Stomach (tissue), 19 donors: ENCODE measurements at places on chromosomes 6 and 20. TPM values are rescaled to one million over a fixed set of nuclear protein-coding genes. Genes with fewer than 3 reads are reported as not detected.

The TRDN gene
- total RNA-seq: not detected

The NOX3 gene
- total RNA-seq: not detected

The SYTL3 gene
- 9.7 TPM for total RNA-seq

The TGIF2 gene
- total RNA-seq: 14.9 TPM

The ELOVL4 gene
- 1.4 TPM for total RNA-seq

The MYL9 gene
- 175 TPM for total RNA-seq

GRCh38 chr6:164303102-164303964 lies 888.8 kb downstream of the QKI start:
- H3K36me3 ChIP-seq: no peaks in the 10 kb centered on the region
- peak; percentile 49 for DNase-seq
- no peak overlapping the region for H3K4me3 ChIP-seq

DNA sequence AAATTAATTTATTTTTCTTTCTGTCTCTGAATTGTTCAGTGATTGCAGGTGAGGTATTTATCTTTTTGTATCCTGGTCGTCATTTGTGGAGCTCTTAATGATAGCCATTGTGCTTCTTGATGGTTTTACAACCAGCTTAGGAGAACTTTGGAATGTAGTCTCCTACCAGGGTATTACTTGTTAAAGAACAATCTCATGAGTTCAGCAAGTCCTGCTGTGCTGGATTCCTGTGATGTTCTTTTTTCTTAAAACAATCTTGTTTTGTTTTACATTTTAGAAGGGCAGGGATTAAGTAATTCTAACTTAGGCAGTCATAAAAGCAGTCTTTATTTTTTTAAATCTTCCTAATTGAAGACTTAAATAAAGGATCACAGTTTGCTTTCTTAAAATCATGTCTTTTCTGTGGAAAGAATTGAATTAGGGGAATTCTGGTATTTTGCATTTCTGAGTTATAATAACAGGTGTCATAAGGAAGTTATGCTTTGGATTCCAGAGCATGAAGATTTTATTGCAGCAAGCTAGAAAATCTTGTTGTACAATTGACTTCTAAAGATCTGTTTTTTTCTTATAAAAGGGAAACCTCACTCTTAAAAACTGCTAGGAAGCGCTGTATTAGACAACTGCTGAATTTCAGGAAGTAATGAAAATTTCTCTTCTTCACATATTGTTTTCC lies 23.7 kb downstream of the RIOK1 start:
- peaks cover 6% of the 10 kb centered on the region for H3K4me1 ChIP-seq
- H3K36me3 ChIP-seq: peaks cover 99% of the 10 kb centered on the region
- no peak overlapping the region for H3K27ac ChIP-seq
- no peak for DNase-seq

DNA sequence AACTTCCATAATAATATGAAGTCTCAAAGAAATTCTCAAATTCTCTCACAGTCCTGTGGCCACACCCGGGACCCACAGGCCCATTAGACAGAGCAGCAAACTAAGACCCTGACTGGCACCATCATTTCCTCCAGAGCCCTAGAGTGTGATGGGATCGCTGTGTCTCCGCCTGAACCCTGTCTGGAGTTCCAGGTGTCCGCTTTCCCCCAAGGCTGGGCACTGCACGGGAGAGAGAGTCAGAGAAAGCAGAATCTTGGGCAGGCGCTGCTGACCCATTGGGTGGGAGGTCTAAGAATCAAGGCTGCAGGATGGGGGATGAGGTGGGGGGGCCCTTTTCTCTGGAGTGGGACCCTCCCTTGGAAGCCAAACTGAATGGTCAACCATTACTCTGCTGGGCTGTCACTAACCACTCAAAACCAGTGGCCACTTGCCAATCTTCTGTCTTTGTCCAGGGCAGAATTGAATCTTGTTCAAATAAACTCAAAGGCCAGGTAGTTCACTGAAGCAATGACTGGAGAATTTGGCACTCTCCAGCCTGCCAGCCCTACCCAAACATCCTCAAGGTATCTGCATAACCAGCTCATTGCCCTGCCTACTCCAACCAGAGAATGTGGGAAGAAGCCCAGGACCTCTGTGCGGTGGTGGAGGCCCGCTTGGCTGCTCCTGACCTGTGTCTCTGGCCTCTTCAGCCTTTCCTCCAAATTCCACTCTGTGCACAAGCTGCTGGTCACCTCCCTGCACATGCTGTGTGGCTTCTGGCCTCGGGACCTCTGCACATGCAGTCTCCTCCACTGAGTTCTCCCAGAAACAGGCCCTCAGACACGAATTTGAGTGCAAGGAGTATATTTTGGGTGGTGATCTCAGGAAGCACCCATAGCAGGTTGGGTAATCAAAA lies 141.1 kb downstream of the CEBPB start:
- no peak overlapping the region for H3K27ac ChIP-seq
- no peaks in the 10 kb centered on the region for H3K36me3 ChIP-seq
- H3K27me3 ChIP-seq: no peaks in the 10 kb centered on the region
- H3K4me1 ChIP-seq: peaks cover 13% of the 10 kb centered on the region

DNA sequence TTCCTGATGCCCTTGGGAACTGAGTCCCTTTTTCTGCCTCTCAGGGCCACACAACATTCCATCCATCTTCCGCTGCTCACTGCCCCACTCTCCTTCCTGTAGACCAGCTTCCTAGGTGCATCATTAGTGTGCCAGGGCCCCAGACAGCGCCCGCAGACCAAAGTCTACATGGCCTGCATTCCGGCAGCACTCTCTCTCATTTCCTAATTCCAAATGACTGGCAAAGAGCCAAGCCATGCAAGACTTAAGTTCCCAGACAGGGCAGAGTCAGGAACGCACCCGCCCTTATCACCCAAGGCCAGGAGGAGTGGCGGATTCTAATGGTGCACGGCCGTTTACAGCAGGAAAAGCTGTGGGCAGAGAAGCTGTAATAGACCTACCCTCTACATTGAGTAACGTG lies 159.8 kb upstream of the ARID1B start:
- H3K27me3 ChIP-seq: no peaks in the 10 kb centered on the region
- no peak overlapping the region for H3K27ac ChIP-seq
- H3K36me3 ChIP-seq: no peaks in the 10 kb centered on the region
- peak; percentile 43 for DNase-seq
- H3K4me3 ChIP-seq: no peak overlapping the region

GRCh38 chr6:109118337-109118736 lies 23.0 kb downstream of the CEP57L1 start:
- no peaks in the 10 kb centered on the region for H3K27me3 ChIP-seq
- H3K4me1 ChIP-seq: peaks cover 4% of the 10 kb centered on the region
- H3K27ac ChIP-seq: no peak overlapping the region
- no peak overlapping the region for H3K4me3 ChIP-seq
- H3K36me3 ChIP-seq: no peaks in the 10 kb centered on the region
- DNase-seq: no peak

- H3K27me3 ChIP-seq: no peaks in the 10 kb centered on the region
- no peak overlapping the region for H3K27ac ChIP-seq
- H3K4me1 ChIP-seq: peaks cover 12% of the 10 kb centered on the region
- no peaks in the 10 kb centered on the region for H3K36me3 ChIP-seq
- DNase-seq: no peak
Observed at GRCh38 chr6:166584155-166584554, 2.3 kb downstream of the RAMACL start.

GRCh38 chr6:163252061-163252591 lies 162.4 kb upstream of the QKI start:
- DNase-seq: no peak
- H3K27ac ChIP-seq: no peak overlapping the region
- no peak overlapping the region for H3K4me3 ChIP-seq

DNA sequence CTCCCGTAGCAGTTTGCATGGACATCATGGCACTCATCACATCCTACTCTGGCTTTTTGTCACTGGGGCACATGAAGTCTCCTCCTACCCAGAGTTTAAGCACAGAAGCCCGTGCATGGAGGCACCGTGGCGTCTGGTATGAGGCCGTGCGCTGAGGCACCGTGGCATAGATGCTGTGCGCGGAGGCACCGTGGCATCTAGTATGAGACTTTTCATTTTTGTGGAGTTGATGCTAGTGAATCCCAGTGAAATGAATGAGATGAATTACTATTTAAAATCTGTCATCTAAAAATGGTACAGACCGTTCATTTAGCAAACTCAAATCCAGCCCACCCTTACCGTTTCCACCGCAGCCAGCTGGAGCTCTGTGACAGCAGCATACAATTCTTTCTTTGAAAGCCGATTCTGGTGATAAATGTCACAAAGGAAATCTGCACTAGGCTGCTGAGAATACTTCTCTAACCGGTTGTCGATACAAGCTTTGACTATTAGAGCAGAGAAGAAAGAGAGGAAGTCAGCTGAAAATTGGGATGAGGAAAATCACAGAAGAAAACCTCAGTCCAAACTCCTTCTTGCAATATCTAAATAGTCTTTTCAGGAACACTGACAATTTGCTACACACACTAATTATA lies 11.3 kb downstream of the CYP24A1 start:
- no peak overlapping the region for H3K4me3 ChIP-seq
- no peaks in the 10 kb centered on the region for H3K36me3 ChIP-seq
- no peaks in the 10 kb centered on the region for H3K4me1 ChIP-seq

DNA sequence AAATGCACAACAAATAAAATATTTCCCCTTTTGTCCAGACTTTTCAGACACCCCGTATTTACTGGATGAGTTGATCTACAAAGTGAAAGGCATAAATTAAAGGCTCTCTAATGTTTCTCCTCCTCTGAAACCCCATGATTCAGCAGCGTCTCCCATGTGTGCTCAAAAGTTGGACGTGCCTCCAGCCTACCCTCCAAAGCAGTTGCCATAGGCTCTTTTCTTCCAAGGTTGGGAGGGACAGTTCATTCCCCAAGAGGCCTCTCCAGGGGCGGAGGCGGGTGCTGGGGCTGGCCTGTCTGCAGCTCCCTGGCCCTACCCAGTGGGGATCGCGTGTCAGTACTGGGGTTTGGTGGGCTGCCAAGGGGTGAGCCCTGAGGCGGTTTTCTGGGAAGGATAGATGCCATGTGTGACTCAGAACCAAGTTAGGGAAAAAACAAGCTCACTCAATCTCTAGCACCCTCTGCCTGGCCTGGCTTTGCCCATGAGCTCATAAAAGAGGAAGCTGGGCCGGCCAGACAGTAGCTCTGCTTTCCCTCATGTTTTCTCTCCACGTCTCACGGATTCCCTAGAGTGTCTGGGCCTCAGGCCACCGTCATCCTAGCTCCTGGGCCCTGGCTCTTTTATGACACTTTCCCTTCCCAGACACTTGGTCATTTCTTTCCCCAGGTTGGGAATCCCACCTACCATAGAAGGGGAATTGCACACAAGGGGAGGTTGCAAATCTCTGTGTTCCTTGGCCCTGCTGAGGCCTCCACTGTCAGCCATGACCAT lies 8.0 kb upstream of the IER3 start:
- peak overlapping the region; percentile 92 for H3K27ac ChIP-seq
- peak; percentile 88 for DNase-seq
- no peaks in the 10 kb centered on the region for H3K27me3 ChIP-seq
- H3K36me3 ChIP-seq: no peaks in the 10 kb centered on the region
- H3K4me3 ChIP-seq: no peak overlapping the region

GRCh38 chr6:117423754-117424153 lies 2.0 kb downstream of the ROS1 start:
- no peaks in the 10 kb centered on the region for H3K27me3 ChIP-seq
- no peaks in the 10 kb centered on the region for H3K4me1 ChIP-seq
- H3K36me3 ChIP-seq: no peaks in the 10 kb centered on the region
- no peak overlapping the region for H3K4me3 ChIP-seq
- no peak for DNase-seq

- DNase-seq: no peak
- no peak overlapping the region for H3K27ac ChIP-seq
- H3K4me1 ChIP-seq: no peaks in the 10 kb centered on the region
- no peaks in the 10 kb centered on the region for H3K36me3 ChIP-seq
- no peaks in the 10 kb centered on the region for H3K27me3 ChIP-seq
Observed at GRCh38 chr6:111951497-111952085, 78.3 kb upstream of the FYN start.
